NCI-H146 (cell line): ENCODE measurements at places on chromosomes 11 and 22.

DNA sequence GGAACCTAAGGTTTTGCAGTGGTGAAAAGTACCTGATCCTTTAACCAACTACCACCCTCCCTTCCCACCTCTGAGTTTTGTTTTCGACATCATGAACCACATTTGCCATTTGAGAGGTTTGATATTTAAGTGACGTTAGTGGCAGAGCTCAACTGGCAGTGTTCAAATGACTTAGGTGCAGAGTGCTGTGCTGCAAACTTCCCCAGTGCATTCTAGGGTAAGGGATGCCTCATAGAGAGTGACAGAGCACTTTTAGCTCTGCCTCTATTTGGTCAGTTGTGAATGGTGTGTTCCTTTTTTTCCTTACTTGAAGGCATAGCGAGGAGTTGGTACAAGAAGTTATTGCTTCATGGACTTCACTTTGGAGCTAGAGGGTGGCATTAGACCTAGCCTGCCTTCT is 9.4 kb downstream of the BMAL1 start:
- no peak for DNase-seq

DNA sequence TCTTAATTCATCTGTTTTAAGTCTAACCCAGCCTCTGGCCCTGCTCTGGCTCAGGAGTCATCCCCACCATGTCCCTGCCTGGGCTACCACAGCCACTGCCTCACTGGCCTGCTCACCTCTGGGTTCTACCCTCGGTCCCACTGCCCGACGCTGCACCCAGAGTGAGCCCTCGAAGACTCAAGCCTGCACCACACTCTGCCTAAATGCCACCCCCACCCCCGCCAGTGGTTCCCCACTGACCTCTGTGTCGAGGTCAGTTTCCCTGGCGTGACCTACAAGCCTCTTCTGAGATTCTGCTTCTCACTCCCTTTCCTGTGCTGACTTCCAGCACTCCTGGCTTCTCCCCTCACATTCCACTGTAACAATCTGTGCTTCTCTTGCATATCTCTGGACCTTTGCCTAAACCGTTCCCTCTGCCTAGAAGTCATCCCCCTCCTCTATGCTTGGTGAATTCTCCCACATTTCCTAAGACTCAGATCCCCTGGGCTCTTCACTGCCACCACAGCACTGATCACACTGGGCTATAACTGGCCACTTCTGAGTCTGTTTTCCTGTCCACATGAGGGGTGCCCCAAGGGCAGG is 12.5 kb upstream of the PDE2A start:
- DNase-seq, result no peak

DNA sequence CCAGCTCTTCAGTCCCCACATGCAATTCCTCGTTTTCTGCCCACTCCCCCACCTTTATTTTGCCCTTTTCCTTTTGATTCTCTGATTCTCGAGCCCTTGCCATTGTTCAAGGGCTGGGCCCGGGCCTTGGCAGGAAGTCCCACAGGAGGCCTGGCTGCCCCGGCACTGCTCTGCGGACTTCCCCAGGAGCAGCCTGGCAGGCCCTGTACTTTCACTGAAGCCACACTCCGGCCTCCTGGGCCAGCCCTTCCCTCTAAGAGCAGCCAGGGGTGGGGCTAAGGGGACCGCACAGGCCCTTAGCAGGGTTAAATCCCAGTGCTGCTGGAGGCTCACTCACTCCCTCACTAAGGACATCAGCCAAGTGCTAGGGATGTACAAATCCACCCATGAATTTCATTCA is 4.1 kb downstream of the LRRC32 start:
- DNase-seq, result no peak

GRCh38 chr22:26679003-26679629 is 21.7 kb downstream of the MIAT start:
- DNase-seq, result peak; percentile 39

DNA sequence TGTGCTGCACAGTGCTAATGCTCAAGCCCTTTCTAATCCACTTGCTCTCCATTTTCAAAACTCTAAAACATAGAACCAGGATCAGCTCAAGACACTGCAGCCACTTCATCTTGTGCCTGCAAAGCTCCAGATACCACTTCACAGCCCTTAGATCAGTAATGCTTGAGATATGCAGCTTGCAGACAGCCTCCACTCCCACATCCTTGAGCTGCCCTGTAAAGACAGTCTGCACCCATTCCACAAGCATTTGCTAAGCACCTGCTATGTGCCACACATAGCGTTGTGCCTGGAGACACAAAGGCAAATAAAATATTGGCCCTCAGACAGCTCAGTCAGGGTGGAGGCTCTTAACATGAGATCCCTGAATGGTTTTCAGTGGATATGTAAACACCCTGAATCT is 192.5 kb upstream of the SNX19 start:
- DNase-seq, result no peak

GRCh38 chr22:50169774-50170341 is 673 bp upstream of the PANX2 start:
- peak; percentile 49 for DNase-seq

- no peak for DNase-seq
These were observed 21.9 kb upstream of the RAB30 start for GRCh38 chr11:83093634-83094033.

GRCh38 chr11:100163471-100163870 is 523.6 kb upstream of the ARHGAP42 start:
- DNase-seq, result no peak

DNA sequence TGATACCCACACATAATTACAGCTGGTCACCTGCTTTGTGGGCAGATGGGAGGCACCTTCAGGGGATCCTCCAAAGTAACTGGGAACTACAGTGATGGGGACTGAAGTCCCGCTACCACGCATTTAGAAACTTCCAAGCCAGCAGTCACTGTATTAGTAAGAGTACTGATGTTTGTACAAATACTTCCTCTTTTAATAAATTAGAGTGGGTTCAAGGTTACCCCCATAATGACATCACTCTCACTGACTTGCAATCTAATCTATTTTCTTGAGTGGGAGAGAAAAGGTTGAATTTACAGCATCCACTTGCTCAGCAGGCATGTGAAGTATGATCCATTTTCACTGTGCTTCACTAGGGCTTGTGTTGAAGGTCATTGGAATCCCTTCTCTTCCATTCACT is 72.1 kb upstream of the TIMP3 start:
- DNase-seq, result no peak

DNA sequence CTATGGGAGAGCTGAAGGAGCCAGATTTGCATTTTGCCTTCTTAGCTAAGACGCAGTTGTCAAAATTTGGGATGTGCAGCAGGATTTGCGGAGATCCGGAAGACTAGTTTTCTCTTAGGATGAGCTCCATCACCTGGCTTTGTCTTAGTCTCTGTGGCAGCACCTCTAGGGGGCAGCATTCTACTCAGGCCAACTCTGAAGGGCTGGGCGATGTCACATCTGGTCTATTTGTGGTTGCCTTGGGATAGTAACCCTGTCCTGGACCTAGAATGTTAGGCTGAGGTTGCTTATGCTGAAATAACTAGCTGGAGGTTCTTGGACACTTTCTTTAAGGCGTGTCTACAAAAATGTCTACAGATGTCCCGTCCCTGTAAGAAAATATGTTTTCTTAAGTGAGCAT is 116.2 kb downstream of the FAT3 start:
- DNase-seq, result peak; percentile 4

GRCh38 chr22:45318558-45319323 is 9.0 kb downstream of the FAM118A start:
- DNase-seq, result no peak

DNA sequence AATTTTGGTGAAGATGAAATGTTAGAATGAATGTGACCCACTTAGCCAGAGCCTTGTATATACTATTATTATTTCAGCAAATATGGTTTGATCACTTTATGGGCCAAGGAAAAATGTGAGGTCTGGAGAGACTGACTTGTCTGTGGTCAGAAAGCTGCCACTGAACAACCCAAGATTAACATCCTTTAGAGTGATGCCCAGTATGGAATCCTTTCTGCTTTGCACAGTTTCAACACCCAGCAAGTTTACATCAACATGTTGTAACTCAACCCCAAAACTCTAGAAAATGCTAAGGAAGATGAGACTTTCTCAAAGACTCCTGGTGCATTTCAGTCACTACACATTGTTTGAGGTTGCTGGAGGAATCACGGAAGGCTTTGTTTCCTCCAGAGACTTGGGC is 107.7 kb downstream of the SNX19 start:
- no peak for DNase-seq

DNA sequence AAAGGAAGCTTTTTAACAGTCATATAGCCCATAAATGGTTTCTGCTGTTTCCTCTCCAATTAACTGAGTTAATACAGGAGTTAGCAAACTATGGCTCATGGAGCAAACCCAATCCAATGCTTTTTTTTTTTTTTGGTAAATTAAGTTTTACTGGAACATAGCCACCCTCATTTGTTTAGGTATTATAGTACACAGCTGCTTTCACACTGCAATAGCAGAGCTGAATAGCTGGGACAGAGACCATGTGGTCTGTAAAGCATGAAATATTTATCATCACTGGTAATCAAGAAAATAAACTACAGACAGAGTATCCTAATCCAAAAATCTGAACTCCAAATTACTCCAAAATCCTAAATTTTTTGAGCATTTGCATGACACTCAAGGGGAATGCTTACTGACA is 53.7 kb downstream of the RDX start:
- no peak for DNase-seq
